ENCODE measurements at places on chromosomes 13 and 19.

GRCh38 chr13:45393941-45394570, 24.1 kb downstream of the SLC25A30 start:
- no peak overlapping the region for H3K27ac ChIP-seq
- peaks cover 28% of the 10 kb centered on the region for H3K36me3 ChIP-seq
- no peaks in the 10 kb centered on the region for H3K27me3 ChIP-seq
- no peak for DNase-seq

- no peak for DNase-seq
- peaks cover 2% of the 10 kb centered on the region for H3K27me3 ChIP-seq
- H3K4me1 ChIP-seq: peaks cover 13% of the 10 kb centered on the region
- no peak overlapping the region for H3K4me3 ChIP-seq
These were observed 166.2 kb downstream of the DLEU7 start for GRCh38 chr13:50677258-50677657.

- H3K36me3 ChIP-seq: peaks cover 1% of the 10 kb centered on the region
- DNase-seq: peak; percentile 50
- H3K4me3 ChIP-seq: no peak overlapping the region
- peaks cover 18% of the 10 kb centered on the region for H3K4me1 ChIP-seq
These were observed 2.8 kb downstream of the GIPR start for GRCh38 chr19:45670670-45671453.

- H3K27ac ChIP-seq: peak overlapping the region; percentile 91
- H3K4me1 ChIP-seq: peaks cover 28% of the 10 kb centered on the region
- H3K4me3 ChIP-seq: no peak overlapping the region
- H3K36me3 ChIP-seq: no peaks in the 10 kb centered on the region
These were observed 50.4 kb downstream of the SACS start for GRCh38 chr13:23383151-23383550.

DNA sequence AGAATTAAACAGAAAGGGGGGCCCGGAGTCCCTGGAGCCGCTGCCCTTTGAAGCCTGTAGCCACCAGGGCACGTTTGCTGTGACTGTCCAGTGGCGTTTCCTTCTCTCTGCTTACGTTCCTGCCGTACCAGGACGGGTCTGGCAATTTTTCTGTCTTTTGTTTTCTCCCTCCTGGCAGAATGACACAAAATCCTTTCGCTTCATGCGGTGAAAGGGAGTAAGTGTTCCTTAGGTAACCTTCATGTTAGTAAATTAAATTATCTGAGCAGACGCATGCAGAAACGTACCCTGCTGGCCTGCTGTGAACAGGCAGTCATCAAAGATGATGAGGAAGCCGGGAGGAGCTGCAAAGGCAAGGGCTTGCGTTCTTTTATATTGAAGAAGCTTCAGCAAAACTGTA, 299.3 kb upstream of the ARGLU1 start:
- H3K4me3 ChIP-seq: no peak overlapping the region
- H3K27ac ChIP-seq: no peak overlapping the region
- no peaks in the 10 kb centered on the region for H3K36me3 ChIP-seq

DNA sequence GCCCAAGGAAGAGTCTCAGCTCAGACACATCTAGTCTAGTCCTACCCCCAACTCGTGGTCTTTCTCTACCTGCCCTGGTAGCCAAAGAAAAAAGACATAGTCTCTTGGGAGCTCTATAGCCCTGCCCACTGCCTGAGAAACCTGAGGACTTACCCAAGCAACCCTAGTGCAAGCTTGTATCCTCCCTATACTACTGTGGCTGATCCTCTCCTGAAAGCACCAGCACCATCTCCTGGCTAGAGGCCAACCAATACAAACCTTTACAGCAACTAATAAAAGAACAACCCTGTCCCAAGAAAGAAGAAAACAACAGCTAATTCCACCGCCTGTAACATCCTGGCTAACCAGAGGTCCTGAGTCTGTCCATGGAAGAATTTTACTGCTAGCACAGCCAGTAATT, 532.4 kb downstream of the SLITRK6 start:
- no peaks in the 10 kb centered on the region for H3K36me3 ChIP-seq
- no peak overlapping the region for H3K27ac ChIP-seq
- H3K27me3 ChIP-seq: no peaks in the 10 kb centered on the region

DNA sequence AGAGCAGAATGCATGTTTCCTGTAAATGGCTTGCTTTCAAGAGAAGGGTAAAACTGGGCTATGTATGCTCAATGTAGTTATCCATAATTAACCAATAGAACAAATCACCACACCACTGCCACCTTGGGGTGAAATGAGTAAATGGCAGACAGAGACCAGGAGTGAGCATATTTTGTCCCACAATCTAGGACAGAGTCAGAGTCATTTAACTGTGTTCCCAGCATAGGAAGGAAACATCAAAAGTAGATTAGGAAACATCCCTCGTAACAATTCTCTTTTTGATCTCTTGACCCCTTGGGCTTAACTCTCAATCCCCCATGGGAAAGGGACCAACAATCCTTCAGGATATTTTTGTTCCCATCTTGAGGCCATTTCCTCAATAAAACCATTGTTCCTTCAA, 224.8 kb downstream of the NHLRC3 start:
- no peak for DNase-seq
- H3K27ac ChIP-seq: no peak overlapping the region
- H3K4me3 ChIP-seq: no peak overlapping the region
- peaks cover 5% of the 10 kb centered on the region for H3K27me3 ChIP-seq
- H3K36me3 ChIP-seq: no peaks in the 10 kb centered on the region

- H3K27ac ChIP-seq: no peak overlapping the region
- DNase-seq: no peak
- H3K4me1 ChIP-seq: peaks cover 4% of the 10 kb centered on the region
- H3K4me3 ChIP-seq: no peak overlapping the region
- H3K36me3 ChIP-seq: no peaks in the 10 kb centered on the region
- H3K27me3 ChIP-seq: no peaks in the 10 kb centered on the region
These were observed 91.1 kb downstream of the DNAJC15 start for GRCh38 chr13:43114504-43114903.

DNA sequence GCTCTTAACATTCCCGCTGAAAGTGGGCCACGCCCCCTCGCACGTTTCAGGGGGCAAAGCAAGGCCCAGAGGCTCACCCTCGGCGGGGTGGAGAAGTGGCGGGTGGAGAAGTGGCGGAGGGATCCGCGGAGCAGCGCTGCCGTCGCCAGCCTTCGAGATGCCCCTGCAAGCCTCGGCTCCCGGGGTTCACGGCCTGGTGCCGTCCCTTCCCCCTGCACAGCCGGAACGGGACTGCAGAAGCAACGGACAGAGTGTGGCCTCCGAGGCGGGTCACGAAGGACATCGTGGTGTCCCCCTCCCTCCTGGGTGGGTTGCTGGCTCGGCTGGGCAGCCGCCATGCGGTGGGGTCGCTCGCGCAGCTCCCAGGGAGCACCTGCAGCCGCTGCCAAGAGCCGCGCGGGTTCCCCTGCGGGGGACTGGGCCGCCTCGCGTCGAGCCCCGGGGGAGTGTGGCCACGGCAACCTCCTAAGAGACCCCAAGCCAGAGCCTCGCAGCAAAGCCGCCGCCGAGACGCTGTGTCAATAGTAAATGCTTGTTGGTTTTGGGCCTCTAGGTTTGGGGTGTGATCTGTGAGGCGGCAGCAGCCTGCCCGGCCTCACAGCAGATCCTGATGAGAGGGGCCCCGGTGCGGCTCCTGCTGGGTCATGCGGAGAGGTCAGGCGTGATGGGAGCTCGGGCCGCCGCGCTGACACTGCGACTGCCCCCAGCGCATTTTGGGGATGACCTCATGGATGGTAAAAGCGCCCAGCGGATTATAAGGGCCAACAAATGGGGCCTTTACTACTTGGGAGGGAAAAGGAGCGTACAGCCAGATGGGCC, 5.5 kb downstream of the TPGS1 start:
- peaks cover 21% of the 10 kb centered on the region for H3K4me1 ChIP-seq
- H3K36me3 ChIP-seq: peaks cover 2% of the 10 kb centered on the region
- no peak for DNase-seq
- peaks cover 4% of the 10 kb centered on the region for H3K27me3 ChIP-seq
- no peak overlapping the region for H3K27ac ChIP-seq

DNA sequence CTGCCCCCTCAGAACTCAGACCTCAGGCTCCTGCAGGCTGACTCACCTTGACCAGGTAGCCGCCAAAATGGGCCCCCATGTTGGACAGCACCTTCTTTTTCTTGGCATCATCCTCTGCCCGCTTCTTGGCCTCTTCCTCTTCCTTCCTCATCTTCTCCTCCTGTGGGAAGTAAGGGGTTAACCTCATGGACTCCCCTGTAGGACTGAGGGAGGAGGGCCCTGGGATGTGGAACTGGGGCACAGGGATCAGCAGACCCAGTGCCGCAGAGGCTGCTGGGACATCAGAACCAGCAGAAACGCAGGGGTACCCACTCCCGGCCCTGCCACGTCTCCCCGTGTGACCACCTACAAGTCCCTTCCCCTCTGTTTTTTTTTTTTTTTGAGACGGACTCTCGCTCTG, 11.1 kb downstream of the TNNT1 start:
- H3K27ac ChIP-seq: no peak overlapping the region
- no peaks in the 10 kb centered on the region for H3K36me3 ChIP-seq
- peaks cover 5% of the 10 kb centered on the region for H3K4me1 ChIP-seq
- DNase-seq: no peak
- peaks cover 23% of the 10 kb centered on the region for H3K27me3 ChIP-seq

DNA sequence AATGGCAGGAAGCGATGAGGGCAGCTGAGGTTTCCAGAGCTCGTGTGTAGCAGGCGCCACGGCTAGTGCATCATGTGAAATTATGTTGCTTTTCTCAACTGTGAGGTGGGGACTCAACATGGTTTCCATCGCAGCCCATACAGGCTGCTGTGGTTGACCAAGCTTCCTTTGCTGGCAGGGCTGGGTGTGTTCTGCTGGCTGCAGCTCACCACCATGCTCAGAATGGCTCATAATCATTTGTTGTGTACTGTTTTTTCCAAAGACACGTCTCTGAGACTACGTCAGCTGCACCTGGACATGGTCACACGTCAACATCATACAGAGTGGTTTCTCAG, 16.1 kb upstream of the RASA3 start:
- peaks cover 2% of the 10 kb centered on the region for H3K27me3 ChIP-seq
- peaks cover 2% of the 10 kb centered on the region for H3K36me3 ChIP-seq
- H3K4me1 ChIP-seq: peaks cover 31% of the 10 kb centered on the region
- H3K4me3 ChIP-seq: peak overlapping the region; percentile 43
- no peak for DNase-seq

- H3K27ac ChIP-seq: no peak overlapping the region
- H3K36me3 ChIP-seq: no peaks in the 10 kb centered on the region
- DNase-seq: no peak
- H3K4me1 ChIP-seq: no peaks in the 10 kb centered on the region
- no peak overlapping the region for H3K4me3 ChIP-seq
These were observed 10.4 kb downstream of the TSPAN16 start for GRCh38 chr19:11306337-11306736.

GRCh38 chr13:99378985-99379733, 72.0 kb upstream of the GPR183 start:
- H3K36me3 ChIP-seq: peaks cover 5% of the 10 kb centered on the region
- H3K4me3 ChIP-seq: peak overlapping the region; percentile 53
- H3K27ac ChIP-seq: peak overlapping the region; percentile 100
- H3K4me1 ChIP-seq: peaks cover 79% of the 10 kb centered on the region

DNA sequence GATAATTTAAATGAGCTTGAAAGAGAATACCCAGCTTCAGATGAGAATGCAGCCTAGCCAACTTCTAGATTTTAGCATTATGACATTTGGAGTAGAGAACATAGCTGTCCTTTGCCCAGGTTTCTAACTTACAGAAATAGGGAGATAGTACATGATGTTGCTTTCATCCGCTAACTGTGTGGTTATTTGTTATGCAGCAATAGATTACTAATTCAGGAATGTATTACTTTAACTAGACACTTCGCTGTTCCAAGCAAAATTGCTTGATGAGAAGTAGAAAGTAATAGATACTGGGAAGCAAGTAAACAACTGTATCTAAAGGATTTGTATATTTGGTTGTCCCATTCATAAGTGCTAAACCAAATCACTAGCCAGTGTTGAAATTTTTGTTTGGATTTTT, 790.9 kb upstream of the PRR20A start:
- no peak for DNase-seq
- H3K4me1 ChIP-seq: no peaks in the 10 kb centered on the region
- H3K27me3 ChIP-seq: no peaks in the 10 kb centered on the region

GRCh38 chr19:45340232-45340898, at the start of gene KLC3:
TSS of gene KLC3 (plus strand) at chr19:45340750. CDS start at chr19:45345542, 4,792 bp downstream.
- H3K27ac ChIP-seq: no peak within 1 kb of the TSS
- peak within 1 kb of the TSS; percentile 73 for H3K4me3 ChIP-seq
- DNase-seq: peak; percentile 55
- peaks cover 17% of the 10 kb centered on the region for H3K27me3 ChIP-seq
- no peaks in the 10 kb centered on the region for H3K36me3 ChIP-seq

DNA sequence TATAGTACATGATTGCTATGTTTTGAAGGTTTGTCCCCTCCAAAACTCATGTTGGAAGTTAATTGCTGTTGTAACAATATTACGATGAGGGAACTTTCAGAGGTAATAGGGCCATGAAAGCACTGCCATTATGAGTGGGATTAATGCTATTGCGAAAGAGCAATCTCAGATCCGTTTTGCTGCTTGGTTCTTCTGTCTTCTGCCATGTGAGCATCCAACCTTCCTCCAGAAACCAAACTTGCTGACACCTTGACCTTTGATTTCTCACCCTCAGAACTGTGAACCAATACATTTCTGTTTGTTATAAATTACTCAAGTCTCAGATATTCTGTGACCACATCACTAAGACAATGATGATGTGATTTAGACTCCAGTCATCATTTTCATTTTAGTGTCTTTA, 2590.9 kb downstream of the PCDH9 start:
- H3K4me1 ChIP-seq: no peaks in the 10 kb centered on the region
- H3K4me3 ChIP-seq: no peak overlapping the region
- H3K27ac ChIP-seq: no peak overlapping the region
- H3K36me3 ChIP-seq: no peaks in the 10 kb centered on the region
- H3K27me3 ChIP-seq: no peaks in the 10 kb centered on the region

- no peaks in the 10 kb centered on the region for H3K4me1 ChIP-seq
These were observed 5.7 kb upstream of the FPR3 start for GRCh38 chr19:51789061-51789795.

DNA sequence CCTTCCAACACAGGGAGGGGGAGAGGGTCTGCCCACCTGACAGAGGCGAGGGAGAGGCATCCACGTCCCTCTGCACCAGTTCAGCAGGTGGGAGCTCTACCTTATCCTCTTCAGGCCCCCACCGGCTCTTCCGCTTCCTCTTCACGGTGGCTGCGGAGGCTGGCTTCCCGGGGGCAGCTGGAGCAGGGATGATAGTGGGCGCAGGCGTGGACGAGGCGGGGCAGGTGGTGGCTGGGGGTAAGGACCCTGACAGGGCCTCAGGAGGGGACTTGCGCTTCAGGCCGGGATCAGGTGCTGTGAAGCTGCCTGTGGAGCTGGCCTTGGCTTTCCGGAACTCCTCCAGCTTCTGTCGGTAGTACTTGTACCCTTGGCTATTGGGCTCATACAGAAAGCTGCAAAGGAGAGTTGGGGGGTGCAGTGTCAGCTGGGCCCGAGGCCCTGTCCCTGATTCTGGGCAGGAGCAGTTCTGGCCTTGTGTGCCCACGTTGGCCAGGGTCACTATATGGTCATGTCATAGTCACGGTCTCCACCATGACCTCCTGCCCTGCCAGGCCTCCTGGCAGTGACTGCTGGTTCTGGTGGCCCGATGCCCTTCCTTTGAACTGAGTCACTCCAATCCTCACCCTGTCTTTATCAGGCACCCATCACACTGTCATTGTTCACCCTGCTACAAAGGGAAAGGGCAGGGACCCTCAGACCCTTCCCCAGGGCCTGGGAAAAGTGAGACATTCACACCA, 23.2 kb downstream of the SUGP1 start:
- no peaks in the 10 kb centered on the region for H3K4me1 ChIP-seq
- H3K27me3 ChIP-seq: no peaks in the 10 kb centered on the region
- no peak overlapping the region for H3K4me3 ChIP-seq
- H3K27ac ChIP-seq: no peak overlapping the region
- no peak for DNase-seq

- no peaks in the 10 kb centered on the region for H3K4me1 ChIP-seq
- H3K36me3 ChIP-seq: no peaks in the 10 kb centered on the region
- no peak overlapping the region for H3K27ac ChIP-seq
- no peak overlapping the region for H3K4me3 ChIP-seq
- peaks cover 7% of the 10 kb centered on the region for H3K27me3 ChIP-seq
These were observed 65.0 kb downstream of the FGF9 start for GRCh38 chr13:21735701-21736401.

Measured in memory B cell (primary cell).